GOT3 (cell line): ENCODE measurements at places on chromosomes 2 and 18.
A peak's percentile ranks its signal among the peaks of the same experiment; 100 is the strongest.

DNA sequence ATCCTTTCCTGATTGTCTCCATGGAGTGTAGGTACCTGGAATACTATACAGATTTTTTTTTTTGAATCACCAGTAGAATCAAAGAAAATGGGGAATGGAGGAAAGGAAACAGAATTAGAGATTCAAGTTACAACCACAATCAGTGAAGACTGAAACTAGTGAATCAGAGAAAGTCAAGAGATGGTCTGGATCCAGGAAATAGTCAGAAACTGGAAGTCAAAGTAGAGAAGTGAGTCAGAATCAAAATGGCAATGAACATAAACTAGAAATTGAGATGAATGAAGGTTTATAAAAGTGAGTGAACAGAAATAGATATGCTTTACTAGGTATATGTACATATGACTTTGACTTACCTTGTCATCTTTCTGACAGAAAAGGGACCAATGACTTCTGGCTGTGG lies 579.0 kb downstream of the PLCL1 start:
- DNase-seq = no peak

- DNase-seq = no peak
These were observed 10.7 kb downstream of the RPL31 start for GRCh38 chr2:101012706-101013181.

DNA sequence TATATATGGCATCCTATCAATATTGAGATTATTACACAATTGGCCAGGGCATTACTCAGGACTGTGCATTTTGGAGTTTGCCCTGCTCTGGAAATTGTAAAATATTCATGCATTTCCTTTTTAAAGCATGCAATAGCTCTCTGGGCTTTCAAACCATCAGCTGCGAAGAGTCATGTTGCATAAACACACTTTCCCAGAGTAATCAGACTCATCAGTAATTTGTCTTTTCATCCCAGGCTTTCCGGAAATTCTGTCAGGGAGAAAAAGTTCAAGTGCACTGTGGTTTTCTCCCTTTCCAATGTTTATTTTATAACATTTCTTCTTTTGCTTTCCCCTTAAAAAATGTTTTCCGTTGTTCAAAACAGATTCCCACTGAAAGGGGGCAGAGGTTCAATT lies 38.9 kb upstream of the FHL2 start:
- no peak for DNase-seq

GRCh38 chr18:961644-962355 lies 57.1 kb downstream of the ADCYAP1 start:
- DNase-seq = no peak

DNA sequence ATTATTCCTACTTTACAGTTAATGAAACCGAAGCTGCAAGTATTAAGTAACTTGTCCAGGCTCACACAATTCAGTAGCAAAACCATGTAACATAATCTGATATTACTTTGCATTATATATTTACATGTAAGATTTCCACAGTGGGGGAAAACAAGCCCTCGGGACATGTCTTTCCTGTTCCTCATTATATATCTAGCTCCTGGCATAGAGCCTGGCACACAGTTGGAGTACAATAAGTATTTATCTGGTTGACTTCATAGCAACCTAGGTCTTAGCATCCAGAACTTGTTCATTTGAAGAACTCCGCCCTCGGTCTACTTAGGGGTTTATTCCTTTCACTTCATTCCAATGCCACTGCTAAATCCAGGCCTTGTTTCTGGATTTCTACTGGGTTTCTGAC lies 1.6 kb upstream of the RBM45 start:
- DNase-seq = no peak

DNA sequence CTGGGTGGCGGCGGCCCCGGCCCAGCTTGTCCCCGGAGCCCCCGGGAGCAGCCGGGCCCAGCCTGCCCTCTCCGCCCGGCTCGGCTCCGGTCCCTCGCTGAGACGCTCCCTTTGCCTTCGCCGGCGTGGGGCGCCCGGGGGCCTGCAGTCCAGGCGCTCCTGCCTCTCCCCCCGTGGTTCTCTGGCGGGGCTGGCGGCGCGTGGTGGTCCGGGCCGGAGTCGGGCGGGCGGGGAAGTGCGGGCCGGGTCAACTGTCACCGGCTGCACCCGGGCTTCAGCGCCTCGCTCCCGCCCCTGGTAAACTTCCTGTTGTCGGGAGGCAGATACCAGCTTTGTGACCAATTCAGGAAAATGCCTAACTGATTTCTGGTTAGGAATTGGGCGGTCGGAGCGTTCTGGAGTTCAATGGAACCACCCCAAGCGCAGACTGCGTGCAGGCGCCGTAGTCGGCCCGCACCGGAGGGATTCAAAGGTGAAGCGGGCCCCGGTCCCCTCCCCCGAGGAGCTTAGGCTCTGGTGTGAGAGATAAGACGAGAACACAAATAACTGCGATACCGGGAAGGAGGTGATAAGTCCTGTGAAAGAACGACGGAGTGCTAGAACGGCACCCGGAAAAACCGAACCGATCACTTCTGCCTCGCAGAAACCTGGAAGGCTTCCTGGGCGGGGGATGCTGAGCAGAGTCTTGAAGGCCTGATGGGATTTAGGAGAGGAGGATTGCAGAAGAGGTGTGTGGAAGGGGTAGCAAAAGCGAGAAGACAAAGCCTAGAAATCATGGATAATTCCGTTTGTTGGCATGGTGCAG lies 891 bp downstream of the CAB39 start:
- peak; percentile 27 for DNase-seq
